ENCODE measurements at places on chromosomes 6 and 20.

DNA sequence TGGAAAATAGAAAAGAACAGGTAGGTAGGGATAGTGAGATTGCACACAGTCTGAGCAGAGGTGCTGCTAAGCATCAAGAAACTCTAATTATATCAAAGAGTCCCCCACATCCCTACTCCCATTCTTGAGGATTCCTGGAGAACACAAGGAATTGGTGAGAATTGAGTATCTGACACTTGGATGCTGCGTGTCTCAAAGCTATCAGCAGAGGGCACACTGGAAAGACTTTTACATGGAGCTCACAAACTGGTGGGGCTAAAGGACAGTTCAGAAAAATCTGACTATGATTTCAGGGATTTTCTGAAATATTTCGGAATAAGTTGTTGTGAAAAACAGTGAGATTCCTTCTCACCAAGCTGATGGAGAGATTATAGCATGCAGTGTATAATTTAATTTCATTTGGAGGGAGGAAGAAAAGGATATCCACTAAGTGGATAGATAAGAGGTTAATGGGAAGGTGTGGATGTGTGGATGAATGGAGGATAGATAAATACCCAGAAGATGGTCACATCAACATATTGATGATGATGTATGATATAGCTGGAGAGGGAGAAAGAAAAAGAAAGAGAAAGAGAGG lies 215.4 kb upstream of the DEFB112 start:
- DNase-seq: no peak

- DNase-seq: no peak
Measured at GRCh38 chr6:117396228-117396627, 29.5 kb downstream of the ROS1 start.

DNA sequence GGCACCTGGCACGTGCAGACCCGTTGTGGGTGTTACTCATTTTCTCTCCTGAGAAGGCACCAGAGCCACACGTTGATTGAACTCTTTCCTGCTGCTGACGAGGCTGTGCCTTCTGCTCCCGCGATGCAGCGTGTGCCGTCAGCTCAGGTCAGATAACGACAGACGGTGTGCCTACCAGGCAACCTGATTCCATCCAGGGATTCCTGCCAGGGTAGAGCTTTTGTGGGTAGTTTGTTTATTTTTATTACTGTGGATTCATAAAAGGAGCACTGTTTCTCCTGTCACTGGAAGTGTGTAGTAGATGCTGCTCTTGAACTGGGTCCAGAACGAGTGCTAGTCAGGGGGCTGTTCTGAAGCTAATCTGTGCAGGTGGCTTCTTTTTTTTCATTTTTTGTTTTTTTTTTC lies 20.7 kb downstream of the PRPF6 start:
- no peak for DNase-seq

DNA sequence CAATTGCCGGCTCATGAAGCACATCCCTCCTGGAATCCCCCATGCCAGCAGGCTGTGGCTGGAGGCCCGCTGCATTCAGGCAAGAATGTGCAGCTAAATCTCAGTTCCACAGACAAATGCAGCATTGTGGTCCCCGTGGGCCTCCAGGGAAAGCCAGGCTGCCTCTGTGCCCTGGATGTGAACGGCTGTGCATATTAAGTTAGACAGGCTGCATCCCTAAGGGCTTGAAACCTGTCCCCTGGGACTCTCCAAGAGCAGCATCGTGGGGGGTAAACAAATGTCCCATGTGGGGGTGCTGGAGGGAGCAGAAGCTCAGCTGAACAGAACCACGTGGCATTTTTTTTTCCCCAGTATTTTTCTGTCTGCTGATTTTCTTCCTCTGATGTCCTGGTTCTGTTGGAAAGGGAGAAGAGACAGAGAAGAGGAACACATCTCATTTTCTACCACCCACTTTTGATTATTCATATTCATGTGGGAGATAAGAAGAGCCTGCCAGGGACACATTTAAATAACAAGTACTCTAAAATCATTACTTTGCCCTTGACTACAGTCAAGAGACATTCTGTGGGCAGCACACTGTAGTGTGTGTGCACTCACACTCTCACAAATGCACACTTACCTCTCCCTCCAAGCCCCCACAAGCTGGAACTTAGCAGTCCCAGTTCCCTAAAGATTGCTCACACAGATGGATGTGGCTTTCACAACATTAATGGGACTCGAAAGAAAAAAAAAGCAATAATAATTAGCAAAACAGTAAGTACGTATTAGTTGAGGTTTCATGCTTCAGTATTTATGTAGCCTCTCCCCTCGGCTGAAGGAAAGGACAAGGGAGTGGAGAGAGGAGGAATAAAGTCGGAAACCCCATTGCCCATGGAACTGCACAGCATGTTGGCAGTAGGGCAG lies 16.9 kb downstream of the GFOD1 start:
- DNase-seq: no peak

DNA sequence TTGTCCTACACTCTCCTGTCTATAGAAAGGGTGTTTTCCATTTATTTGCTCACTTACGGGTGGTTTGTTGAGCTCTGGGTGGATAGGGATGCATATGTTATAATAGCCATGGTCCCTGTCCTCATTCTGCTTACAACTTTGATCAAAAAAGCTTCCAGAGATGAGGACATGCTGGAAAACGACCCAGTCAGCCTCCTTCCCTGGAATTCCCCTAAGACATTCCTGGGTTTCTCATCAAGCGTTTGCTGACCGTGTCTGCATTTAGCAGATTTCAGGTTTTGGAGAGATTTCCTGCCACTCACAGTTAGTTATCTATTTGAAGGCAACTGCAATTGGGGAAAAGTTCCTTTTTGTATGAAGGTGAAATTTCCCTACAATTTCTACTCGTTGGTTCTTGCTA lies 152.8 kb upstream of the AFDN start:
- DNase-seq: no peak

DNA sequence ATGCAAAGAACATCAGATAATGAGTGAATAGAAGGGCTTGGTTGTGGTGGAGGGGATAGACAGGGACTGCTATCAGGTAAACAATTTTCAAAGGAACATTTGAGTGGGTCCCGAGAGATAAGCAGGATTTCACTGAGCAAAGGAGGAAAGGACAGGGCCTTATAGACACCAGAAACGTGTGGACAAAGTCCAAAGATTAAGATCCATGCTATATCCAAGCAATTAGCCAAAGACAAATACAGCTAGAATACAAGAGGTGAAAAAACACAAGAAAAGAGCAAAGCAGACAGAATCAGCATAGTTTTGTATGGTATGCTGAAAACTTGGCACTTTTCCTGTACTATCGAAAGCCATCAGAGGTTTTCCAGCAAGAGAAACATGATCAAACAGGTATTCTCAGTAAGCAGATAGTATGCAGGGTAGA lies 59.8 kb downstream of the CDK19 start:
- no peak for DNase-seq

DNA sequence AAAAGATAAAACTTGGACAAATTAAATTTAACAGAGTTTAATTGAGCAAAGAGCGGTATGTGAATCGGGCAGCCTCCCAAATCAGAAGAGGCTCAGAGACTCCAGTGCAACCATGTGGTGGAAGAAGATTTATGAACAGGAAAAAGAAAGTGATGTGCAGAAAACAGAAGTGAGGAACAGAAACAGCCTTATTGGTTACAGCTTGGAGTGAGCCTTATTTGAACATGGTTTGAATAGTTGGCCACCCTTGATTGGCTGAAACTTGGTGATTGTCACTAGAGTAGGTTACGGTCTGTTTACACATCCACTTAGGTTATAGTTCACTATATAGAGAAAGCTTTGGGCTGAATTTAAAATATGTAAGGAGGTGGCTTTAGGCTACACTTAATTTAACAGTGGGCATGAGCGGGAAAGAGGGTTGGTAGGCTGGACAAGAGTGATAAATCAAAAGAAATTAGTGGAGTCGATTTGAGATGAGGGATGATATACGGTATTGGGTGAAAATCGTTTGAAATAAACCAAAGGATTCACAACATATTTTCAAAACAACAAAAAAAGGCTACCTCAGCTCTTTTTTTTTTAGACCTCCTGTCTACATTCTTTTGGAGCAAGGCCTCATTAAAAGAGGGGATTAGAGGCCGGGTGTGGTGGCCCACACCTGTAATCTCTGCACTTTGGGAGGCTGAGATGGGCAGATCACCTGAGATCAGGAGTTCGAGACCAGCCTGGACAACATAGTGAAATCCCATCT lies 84.3 kb upstream of the PREP start:
- no peak for DNase-seq

DNA sequence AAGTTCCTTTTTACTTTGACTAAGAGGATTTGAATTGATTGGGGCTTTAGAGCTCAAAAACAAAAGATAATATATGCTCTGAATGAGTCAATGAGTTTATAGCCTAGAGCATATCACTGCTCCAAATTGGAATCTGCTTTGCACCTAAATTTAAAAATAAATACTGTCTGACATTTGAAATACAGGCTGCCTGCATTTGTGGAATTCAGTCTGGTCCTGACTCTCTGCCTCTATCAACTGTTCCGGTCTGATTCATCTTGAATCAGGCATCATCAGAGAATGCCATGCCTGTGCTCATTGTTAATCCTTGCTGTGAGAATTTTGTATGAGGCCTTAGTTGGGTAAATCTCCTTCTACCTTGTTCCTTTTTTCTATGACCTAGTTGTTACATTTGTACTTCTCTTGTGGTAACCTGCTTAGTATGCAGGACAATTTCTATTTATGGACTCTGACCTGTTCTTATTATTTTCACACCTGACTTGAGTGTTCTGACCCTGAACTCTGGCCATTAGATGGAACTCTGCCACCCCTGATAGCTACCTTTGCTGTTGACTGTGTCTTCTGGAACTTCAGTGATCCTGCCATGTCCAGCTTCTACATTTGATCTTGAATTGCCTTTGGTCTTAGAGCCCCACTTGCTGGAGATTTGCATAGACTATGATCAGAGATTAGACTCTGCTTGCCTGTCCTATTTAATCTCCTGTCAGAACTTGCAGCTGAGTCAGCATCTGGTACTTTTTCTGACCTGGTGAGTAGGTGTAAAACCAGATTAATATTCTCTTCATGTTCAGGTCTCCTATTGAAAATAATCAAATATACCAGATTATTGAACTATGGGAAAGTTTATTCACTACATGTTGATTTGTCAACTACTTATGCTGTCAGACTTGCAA lies 442.7 kb upstream of the HS3ST5 start:
- no peak for DNase-seq

DNA sequence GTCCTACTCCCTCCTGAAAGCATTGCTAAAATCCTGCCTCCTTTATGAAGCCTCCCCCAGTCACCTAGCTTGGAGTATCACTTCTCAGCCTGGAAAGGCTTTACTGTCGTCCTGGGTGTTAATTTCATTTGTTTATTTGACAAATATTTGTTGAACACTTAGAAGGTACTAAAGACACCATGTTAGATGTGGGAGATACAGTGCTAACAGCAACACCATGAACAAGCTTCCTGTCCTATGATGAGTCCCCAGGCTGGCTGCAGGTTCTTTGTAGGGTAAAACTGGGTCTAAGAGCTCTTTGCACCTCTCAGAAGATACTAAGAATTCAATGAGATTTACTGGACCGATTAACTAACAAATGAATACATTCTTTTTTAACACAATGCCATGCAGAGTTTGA lies 109.2 kb upstream of the TMEM170B start:
- DNase-seq: no peak

DNA sequence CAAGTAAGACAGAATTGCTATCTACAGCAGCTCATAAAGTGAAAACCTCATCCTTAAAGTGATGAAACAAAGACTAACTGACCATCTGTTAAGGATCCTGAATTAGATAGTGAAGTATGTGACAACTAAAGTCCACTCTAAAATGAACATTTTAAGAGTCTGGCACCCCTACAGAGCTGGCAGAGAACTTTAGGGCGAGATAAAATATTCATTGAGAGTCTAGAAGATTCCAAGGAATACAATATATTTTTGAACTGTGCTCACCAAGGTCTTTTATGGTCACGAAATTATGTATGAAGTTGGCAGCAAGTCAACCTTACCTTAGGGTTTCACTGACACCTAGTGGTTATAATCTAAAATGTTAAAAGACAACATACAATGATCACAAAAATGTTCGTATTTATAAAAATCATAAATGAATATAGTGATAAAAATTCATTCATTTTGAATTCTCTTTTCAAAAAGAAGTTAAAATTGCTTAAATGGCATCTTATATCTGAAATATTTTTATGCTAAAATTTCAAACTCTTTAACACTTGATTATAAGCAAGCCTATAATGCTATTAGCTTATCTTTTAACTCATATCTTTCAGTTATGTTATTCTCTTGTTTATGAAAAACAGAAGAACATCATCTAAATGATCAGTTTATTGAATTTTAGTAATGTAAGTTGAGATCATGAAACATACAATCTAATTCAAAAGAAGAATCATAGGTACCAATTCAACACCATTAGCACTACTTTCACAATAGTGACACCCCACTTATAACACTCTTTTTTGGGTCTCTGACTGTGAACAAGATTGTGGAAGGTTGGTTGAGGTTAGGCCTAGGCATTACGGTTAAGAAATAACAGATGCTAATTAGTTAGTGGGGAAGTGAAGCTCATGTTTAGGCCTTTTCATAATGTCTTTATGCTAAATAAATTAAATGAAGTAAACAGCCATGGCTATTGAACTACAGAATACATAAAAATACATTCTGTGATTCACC lies 27.5 kb downstream of the RSPH3 start:
- DNase-seq: no peak

- DNase-seq: no peak
Measured at GRCh38 chr6:107894809-107895396, 63.1 kb downstream of the SEC63 start.

GRCh38 chr6:157133856-157134255 lies 189.5 kb downstream of the TMEM242 start:
- no peak for DNase-seq

DNA sequence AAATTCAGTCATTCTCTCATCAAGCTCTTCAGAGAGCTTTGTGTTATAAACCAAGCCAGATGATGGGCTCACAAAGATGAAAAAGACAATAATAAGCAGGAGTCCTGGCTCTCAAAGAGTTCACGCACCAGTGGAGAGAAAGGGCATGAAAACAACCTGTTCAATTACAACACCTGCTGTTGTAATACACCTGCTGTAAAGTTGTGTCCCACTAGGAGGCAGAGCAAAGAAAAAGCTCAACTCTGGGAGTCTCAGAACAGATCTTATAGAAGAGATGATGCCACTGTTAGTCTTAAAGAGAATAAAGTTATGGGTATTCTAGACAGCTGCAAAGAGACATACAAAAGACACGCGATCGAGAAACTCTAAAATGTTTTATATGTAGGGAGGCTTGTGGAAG lies 100.6 kb downstream of the DCDC2 start:
- no peak for DNase-seq
